ENCODE measurements at places on chromosomes 12 and 14.
A peak's percentile ranks its signal among the peaks of the same experiment; 100 is the strongest.

- DNase-seq = no peak
Observed at GRCh38 chr14:103905842-103906456, 22.3 kb upstream of the TDRD9 start.

- no peak for DNase-seq
Observed at GRCh38 chr12:10873378-10873777, 10.7 kb downstream of the PRH1 start.

- no peak for DNase-seq
Observed at GRCh38 chr12:4279198-4279690, 5.7 kb downstream of the CCND2 start.

- no peak for DNase-seq
Observed at GRCh38 chr12:53191885-53192530, 11.3 kb upstream of the CSAD start.

DNA sequence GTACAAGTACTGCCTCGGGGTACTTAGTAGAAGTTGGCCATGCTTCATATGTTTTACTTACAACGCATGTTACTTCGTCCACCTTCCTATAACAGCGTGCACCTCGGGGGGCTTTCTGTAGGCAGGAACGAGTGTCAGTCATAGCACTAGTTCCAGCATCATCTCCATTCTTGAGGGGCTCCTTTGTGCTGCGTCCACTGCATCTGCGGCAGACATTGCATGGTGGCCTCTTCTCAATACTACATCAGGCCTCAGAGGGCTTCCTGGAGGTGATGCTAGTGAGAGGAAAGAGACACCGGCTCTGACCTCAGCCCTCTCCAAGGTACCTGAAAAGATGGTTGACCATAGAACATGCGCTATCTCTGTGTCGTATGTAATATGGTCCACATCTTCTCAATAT lies 121.2 kb upstream of the RTL1 start:
- DNase-seq = no peak

GRCh38 chr14:72503696-72504368 lies 390.1 kb downstream of the DPF3 start:
- DNase-seq = peak; percentile 40

- no peak for DNase-seq
Observed at GRCh38 chr12:58450868-58451482, 469.3 kb downstream of the LRIG3 start.

GRCh38 chr14:98984719-98985041 lies 287.3 kb downstream of the BCL11B start:
- no peak for DNase-seq

DNA sequence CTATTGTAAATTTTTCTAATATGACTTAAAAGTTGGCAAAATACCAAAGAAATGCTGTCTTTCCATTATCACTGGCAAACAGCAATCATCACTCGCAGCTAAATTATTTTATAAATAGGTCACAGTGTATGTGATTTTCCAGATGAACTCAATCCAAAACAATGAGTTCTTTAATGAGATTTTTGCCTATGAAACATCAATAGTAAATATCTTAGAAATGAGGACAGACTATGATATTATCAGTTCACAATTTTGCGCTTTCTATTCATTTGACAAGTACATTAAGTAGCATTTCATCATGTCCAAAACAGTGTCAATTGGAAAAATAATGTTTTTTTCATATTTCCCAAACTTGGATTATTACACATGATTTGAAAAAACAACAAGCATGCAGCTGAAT lies 65.7 kb downstream of the PIK3C2G start:
- no peak for DNase-seq

Data from HT1080 (cell line).